Fibroblast of skin of right quadriceps (primary cell): ENCODE measurements at places on chromosomes 3 and 15.

DNA sequence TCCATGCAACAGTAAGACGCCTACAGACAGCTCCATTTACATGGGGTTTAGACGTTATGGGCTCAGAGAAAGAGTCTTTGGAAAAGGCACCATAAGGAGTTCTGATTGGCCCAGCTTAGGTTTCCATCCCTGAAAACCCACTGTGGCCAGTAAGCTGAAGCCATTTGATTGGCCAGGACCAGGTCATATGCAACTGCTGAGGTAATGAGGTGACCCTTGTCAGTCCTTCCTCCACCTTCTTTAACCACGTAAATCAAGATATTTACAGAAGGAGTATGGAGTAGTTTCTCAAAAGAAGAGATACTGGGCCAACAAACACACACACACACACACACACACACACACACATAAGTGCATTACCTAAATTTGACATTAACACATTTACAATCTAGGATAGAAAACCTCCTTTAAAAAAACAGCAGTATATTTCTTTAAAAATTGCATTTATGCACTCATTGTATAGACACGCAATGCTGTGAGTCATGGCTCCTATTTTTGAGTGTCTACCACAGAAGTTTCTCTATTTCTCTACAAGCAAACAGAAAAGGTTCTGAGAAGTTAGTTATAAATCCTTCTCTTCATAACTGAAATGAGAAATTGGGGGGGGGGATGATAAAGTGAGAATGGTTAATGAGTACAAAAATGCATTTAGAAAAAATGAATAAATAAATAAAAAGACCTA, 16.3 kb upstream of the MB21D2 start:
- peak; percentile 63 for DNase-seq

GRCh38 chr15:68278595-68279405, 1.3 kb downstream of the FEM1B start:
- DNase-seq: peak; percentile 56

GRCh38 chr3:77967621-77968020, 927.7 kb downstream of the ROBO2 start:
- DNase-seq: no peak

DNA sequence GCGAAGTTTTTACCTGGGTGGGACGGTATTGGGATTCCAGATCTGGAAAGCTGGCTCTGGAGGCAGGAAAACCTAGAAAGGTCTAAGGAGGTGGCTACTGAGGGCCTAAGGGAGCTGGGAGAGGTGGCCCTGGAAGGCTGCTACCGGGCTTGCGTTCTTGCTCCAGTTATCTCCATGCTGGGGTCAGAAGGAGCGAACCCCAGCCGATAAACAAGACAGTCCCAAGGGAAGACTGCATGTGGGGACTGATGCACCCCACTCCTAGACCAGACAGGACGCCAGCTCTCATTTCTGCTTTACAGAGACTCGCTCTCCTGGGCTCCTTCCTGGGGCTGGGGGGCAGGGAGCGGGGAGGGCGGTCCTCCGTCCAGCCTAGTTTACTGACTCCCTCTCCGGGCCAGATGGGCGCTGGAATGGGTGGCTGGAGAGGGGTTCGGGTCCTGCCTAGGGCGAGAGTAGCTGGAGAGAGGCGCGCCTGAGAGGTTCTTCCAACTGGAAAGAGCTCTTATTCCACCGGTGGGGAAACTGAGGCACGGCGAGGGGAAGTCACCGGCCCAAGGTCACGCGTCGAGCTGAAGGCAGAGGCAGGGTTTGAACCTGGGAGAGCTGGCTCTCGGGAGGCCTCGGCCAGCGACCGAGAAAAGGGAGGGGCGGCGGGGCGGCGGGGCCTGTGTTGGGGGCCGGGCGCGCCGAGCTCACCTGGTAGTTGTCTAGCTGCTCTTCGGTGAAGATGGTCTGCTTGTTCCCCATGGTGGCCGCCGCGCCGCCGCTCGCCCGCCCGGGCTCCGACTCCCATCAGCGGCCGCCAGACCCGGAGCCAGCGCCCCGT, 565 bp downstream of the CIB2 start:
- no peak for DNase-seq

GRCh38 chr15:31457631-31458526, 131.2 kb downstream of the KLF13 start:
- DNase-seq: peak; percentile 56

DNA sequence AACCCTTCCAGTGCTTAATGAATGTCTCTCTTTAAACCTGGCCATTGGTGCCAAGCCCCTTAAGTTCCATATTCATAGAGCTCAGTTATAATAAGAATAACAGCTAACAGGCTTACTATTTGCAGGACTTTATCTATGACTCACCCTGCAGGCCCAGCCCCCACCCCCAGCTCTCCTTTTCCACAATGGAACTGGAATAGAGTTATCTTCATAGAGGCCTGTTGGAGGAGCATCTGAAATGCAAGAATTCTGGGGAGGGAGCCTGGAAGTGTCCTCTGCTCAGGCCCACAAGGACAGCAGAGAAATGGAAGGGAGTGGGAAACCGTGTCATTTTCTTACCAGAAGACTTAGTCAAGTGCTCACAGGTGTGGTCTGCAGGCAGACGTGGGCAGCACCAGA, 52.8 kb downstream of the SEMA5B start:
- peak; percentile 63 for DNase-seq

DNA sequence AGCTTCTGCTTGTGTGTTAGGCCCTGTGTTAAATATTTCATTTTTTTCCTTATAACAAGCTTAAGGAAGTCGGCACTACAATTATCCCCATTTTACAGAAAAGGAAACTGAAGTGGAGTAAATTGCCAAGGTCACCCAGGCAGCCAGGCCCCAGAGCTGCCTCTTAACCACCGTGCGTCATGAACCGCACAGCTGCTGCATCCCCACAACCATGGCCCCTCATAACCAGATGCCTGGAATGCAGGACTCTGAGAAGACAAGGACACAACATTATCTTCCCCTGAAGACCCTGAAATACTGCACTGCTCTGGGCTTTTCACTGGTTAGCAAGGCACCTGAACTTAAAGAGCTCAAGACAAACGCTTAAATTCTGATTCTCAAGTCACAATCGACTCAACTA, 14.6 kb downstream of the LRIG1 start:
- DNase-seq: peak; percentile 79

DNA sequence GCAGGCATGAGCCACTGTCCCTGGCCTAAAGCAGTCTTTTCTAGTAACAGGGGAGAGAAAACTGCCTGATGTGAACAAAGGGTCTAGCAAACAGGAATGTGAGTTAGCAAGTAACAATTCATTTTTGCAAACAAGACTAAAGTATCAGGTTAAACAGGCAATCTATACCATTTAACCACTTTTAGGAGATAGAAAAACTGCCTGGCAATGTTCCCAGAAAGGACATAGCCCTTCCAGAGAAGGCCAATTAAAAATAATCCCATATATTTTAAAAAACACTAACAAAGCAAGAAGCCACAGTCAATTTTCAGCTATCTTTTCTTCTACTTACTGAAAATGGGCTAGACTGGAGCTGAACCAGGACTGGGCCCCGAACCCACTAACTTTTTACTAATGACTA, 6.3 kb downstream of the RBSN start:
- no peak for DNase-seq

DNA sequence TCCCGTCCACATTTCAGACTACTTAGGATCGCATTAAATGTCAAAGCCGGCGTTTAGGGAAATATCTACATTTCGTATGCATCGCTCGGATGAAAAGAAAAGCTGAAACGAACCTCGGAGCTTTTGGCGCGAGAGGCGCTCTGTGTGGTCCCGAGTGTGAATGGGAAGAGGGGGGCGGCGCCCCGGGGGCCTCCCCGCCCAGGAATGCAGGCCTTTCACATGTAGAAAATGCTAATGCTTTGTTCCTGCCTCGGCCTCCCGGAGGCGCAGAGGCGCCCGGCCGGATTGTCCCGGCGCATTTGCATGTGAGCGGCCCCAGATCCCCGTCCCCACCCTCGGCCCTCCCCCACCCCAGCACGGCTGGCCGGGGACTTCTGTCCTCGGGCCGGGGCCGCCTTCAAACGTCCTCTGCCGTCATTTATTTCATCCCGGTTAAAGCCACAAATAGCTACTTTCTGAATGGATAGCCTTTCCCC, 37.0 kb upstream of the TRIM71 start:
- peak; percentile 54 for DNase-seq

- no peak for DNase-seq
Measured at GRCh38 chr3:20462226-20462625, 276.2 kb upstream of the SGO1 start.

DNA sequence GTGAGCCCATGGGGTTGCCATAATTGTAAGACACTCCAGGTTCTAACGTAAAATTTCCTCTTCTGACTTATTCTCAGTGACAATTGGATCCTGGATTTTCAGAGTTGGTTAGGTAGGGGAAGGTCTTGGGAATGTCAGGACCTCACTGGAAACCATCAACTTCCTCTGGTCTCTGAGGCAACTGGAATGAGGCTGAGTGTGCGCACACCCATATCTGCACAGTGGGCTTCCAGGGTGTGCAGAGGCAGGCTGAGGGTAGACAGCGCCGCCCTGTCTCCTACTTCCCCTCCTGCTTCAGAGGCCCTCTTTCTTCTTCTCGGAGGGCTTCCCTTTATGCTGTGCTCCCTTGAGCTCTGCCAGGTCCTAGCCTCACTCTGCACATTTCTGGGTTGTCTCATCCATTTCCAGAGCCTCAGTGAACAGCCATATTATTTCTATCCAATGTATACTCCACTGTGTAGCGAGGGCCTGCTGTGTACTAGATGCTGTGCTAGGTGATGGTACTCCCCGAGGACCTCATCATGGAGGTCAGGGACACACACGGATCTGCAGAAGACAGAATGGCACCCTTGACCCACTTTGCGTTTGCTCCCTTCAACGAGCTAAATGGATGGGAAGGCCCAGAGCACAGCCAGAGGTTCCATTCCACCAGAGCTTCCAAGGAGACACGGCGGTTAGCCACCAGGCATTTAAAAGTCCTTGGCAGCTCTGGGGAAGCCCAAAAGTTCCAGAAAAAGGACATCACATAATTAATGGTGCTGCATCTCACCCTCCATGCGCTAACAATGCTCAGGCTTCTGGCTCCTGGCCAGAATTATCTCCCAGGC, 18.3 kb downstream of the ACAA1 start:
- no peak for DNase-seq

GRCh38 chr3:66450390-66451022, 50.3 kb downstream of the LRIG1 start:
- DNase-seq: peak; percentile 55

DNA sequence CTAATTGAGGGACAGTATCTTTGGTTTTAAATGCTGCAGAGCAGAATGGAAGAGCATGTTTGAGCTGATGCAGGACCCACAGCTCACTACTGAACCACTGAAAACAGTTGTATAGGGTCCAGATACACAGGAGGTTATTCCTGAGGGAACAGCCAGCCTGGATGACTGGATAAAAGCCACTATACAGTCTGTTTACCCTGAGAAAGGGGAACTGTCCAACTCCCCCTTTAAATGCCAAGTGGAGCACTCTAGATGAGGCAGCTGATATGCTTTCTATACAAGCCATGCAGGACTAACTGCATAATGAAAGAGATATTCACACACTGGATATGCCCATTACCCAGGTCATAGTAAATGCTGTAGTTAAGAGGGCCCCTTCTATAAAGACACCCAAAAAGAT, 138.6 kb downstream of the IMPG2 start:
- DNase-seq: no peak

DNA sequence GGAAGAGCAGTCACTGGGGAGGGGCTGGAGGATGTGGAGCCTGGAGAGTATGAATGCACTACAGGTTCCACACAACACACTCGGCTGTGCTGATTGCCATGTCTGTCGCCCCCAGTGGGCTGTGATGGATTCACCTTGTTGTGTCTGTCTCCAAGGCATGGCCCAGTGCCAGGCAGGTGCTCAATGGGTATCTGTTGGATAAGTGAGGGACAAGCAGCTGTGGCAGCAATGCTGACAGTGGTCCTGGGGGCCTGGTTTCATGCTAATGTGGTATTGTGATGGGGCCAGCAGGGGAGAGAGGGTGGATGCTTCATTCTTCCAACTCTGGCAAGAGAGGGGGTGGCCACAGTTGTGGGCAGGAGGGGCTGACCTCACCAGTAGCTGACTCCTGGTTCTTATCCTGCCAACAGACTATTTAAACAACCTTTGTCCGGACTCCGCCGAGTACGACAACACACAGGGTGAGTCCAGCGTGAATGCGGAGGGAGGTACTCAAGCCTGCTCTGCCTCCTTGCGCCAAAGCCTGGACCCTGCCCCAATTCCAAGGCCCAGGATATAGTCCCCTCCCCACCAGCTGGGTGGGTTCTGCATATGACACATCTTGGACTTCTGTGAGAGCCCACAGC, 47.3 kb upstream of the NR2C2 start:
- DNase-seq: no peak

GRCh38 chr3:82082796-82083195, 321.4 kb upstream of the GBE1 start:
- peak; percentile 35 for DNase-seq

DNA sequence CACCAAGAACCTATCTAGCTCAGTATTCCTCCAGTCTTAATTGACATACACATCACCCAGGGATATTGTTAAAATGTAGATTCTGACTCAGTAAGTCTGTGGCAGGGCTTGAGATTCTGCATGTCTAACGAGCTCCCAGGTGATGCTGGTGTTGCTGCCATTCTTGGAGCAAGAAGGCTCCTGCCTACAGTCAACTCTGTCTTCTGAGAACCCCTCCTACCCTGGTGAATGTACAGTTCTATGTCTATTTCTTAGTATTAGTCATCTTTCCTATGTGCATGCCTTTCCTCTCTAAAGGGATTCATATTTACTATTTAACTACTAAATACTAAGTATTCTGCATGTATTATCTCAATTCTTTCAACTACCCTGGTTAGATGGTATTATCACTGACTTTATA, 268.7 kb downstream of the EDEM1 start:
- no peak for DNase-seq

DNA sequence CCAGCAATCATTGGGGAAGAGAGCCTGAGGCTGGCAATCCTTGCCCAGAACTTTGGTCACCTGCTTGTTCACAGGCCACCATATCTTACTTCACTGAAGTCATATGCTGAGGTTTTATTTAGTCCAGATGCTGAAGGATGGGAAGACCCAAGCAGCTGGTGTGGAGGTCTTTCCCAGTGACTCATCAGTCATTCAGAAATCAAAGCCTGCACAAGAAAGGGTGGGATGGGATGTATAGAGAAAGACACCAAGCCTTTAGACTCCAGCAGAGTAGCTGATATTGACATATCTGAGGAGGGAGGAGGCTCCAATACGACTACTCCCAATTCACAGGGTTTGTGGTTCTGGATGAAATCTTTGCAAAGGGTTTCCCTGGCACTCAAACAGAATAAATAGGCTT, 13.0 kb upstream of the PHLDB2 start:
- peak; percentile 79 for DNase-seq

- DNase-seq: no peak
Measured at GRCh38 chr3:39221141-39221530, 28.7 kb upstream of the XIRP1 start.
